ENCODE measurements at places on chromosomes 4 and X.

DNA sequence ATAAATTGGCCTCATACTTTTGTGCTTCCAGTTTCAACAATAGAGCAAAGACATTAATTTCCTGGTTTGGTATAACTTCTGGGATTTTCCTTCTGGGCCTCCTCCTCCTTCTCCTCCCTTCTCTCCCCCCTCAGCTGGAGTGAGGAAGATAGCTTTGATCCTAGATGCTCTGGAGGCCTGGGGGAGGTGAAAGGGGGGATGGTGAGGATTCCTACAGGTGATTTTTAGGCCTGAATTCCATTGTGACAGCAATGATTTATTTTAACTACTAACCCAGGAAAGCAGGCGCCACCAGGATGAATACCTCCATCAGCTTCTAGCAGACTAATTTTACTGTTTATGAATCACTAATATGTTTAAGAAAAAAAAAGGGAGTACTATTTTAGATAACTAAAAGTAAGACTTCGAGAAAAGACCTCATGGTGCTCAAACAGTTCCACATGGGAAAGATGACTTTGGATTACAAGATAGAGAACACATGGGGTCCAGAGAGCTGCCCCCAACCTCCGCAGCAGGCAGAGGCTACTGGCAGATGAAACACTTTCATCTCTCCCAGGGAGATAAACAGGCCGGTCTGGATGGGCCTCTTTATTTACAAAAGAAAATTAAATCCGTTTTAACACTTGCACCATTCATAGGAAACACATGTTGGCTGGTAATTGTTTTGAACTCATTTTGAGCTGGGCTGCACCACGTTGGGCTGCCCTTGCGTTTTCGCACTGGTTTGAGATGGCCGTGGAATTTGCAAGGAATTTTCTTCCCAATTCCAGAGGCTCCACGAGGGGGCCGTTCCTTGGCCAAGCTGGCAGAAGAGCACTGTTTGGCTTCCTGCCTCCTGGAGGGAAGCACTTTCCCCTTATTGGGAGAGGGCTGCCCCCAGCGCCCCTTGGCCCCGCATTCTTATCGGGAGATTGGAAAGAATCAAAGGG, 125.1 kb upstream of the STX18 start:
- DNase-seq = no peak

DNA sequence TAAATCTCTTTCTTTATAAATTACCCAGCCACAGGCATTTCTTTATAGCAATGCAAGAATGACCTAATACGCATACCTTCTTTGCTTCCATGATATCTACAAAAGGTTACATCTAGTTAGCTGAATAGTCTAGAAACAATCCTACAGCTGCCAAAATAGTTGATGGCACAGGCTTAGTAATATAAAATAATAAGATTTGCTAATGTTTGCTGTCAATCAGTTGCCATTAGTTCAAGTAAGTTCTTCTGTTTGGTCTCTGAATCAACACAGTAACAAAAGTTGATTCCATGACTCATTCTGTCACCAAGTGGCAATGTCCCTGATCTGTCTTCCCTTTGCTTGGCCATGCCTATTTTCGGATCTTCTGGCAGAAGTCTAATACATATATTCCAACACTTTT, 470.2 kb downstream of the SPRY1 start:
- DNase-seq = no peak

DNA sequence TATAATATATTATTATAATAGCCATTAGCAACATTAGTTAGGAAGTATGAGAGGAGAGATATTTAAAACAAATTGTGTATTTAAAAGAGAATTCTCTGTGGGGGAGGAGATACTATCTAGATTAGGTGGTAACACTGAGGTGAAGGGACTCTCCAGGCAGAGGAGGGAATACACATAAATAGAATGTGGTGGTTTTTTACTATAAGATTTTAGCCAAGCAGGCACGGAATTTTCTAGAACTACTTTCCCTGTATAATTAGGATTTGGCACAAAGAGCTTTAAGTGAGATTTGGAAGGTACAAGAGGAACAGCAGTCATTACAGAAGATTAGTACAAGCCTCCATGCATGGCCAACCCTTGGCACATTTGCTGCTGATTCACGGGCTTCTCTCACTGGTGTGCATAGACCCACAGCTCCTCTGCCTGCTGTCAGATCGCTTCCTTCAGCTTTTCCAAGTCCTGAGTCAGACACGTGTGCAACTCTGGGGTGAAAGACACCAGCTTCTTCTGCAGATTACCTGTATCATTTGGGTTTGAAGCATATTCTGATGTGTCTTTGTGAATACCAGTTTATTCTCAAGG, 685.5 kb downstream of the KCTD8 start:
- no peak for DNase-seq

GRCh38 chr4:10135260-10135659, 18.7 kb upstream of the WDR1 start:
- no peak for DNase-seq

DNA sequence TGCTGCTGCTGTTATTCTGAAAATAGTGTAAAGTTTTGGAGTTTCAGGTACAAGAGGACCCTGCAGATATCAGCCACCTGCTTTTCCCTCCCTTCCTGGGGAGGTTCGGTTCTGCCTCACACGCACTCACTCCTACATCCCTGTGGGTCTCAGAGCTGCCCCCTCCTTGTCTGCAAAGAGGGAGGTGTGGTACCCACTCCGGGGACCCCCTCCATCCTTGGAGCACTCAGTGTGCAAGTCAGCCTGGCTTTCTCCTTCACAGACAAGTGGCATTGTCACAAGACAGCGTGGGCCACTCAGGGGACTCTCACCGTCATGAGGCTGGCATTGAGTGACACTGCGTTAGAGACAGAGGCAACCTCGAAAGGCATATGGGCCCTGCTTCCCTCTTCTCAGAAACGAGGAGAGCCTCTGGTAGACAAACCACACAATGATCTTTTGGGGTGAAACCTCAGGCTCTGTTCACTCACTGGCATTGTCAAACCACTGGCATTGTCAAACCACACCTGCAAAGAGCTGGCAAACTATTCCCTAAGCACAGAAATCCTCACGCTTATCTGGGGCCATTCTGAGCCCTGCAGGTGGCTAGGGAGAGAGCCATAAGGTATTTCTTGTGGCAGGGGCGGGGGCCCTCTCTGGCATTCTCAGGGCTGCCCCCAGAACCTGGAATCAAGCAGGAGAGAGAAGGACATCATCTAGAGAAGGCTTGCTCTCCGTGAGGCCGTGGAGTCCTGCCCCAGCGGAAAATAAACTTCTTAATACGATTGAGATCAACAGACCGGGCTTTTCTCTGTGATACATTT, 285.0 kb downstream of the SHOX start:
- peak; percentile 9 for DNase-seq

DNA sequence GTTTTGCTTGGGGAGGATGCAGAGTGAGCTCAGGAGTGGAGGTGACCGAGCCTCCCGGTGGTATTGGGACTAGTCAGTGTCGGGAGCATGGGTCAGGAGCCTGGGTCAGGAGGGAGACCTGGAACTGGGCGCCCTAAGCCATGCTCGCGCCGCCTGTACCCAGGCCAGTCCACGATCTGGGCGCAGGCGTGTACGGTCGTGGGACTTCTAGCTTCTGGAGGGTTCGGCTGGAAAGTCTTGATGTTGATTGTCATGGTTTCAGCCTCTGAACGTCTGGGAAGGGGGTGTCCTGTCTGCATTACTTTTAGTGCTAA, 244 bp downstream of the EIF2S3 start:
- DNase-seq = no peak

DNA sequence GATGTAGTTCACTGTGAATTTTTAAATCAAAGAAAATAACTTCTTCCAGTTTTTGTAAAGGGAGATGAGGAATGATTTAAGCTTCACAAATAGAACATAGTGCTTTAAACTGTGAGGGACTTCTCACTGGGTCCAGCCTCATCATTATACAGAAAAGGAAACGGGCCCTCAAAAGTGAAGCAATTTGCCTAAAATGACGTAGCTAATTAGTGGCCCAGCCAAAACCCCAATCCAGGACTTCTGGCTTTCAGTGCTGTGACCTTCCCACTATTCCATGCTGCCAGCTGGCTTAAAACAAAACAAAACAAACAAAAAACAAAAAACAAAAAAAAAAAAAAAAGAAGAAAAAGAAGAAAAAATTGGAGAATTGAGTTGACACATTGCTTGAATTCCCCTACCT, 45.0 kb upstream of the STOX2 start:
- DNase-seq = no peak

GRCh38 chr4:154507156-154507555, 15.6 kb upstream of the DCHS2 start:
- DNase-seq = no peak

DNA sequence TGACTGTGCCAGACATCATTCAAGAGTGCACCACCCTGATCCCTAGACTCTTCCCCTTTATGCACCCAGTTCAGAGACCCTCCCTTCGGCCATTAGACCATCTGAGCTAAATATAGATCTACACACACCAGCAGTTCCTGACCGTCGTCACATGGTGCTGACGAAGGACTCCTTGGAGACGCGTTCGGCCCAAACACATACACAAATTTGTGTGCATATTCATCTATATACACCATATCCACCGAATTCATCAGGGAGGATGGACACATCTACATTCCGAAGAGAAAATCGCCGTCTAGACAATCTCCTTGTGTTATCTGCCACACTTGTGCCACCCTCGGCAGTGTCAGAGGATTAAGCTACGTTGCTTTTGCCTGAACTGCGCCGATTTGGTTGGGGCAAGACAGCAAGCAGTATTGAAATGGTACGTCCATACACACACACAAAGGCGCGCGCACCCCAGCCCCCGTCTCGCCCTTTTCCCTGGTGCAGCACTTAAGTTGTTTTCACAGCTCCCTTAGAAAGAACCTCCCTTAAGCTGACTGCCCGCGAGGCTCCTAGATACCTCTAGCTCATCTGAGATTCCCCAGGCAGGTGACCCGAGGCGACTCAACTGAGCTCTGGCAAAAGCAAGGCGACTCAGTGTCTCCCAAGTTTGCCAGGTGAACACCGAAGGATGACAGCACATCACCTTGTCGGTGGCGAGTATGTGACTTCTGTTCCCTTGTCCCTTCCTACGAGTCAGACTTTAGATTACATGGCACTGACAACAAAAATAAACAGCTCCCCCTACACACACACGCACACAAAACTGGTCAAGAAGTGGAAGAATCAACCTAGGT, 1.0 kb downstream of the RASGEF1B start:
- DNase-seq = peak; percentile 54

- no peak for DNase-seq
These were observed 67.0 kb downstream of the UCHL1 start for GRCh38 chr4:41323706-41324105.

DNA sequence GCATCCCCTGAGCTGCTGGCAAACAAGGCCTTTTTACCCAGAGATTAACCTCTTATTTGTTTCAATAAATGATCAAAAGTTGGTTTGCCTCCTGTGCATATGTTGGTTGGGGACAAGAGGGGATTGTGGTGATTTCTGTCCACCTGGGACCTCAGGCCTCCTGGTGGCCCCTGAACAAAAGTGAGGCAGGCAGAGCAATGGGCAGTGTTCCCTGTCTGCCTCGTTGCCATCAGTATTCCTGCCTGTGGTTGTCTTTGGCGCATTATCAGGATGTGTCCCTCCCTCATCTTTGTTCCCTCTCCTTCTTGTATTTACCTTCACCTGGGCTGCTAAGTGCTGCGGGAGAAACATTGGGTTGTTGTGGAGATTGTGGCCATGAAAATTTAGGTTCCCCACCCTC, 65.3 kb upstream of the DRD5 start:
- no peak for DNase-seq

- no peak for DNase-seq
These were observed 10.1 kb upstream of the MAP7D3 start for GRCh38 chrX:136261321-136261720.

DNA sequence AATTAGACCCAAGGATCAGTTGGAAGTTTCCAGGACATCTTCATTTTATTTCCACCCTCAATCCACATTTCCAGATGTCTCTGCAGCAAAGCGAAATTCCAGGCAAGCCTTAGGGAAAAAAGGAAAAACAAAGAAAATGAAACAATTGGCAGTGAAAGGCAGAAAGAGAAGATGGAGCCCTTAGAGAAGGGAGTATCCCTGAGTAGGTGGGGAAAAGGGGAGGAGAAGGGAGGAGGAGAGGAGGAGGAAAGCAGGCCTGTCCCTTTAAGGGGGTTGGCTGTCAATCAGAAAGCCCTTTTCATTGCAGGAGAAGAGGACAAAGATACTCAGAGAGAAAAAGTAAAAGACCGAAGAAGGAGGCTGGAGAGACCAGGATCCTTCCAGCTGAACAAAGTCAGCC, at the start of gene PLP1:
TSS of gene PLP1 (plus strand) at position 295 of the 400 bp plus-strand sequence. CDS start 156 bp downstream, outside the sequence.
- no peak for DNase-seq

DNA sequence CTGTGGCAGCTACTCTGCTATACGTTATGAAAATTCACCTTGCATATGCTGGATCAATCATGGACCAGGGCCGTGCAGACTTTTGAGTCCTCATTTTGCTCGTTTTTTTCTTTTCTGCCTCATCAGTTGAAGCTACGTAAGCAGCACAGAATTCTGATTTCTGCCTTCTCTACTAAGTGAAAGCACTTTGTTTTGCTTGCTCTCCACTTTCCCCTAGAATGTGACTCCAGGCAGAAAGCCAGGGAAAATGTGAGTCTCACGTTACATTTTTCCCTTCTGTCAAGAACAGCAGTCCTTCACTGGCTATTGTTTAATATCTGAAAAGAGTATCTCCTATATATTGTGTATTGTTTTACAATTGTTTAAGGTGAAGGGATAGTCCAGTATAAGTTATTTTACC, 1840.1 kb downstream of the PCDH7 start:
- no peak for DNase-seq

DNA sequence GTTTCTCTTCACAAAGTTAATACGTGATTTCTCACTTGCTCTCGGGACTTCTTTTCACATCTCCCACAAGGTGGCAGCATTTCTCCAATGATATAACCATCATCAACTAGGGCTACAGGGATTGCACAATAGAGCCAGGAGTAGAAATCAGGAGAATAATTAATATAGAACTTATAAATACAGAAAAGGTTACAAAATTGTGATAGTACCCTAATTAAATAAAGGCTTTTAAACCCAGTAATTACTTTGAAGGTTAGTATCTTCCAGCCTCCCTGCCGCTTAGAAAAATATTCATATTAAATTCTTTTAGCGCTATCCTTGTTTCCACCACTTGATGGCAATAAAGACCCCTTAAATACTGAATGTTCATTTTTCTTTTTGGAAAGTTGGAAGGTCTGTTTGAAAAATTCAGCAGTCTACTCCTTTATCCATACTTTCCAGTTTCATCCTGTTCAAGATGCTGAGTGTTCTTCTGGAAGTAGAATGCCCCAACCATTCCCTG, 65.8 kb downstream of the RASGEF1B start:
- peak; percentile 27 for DNase-seq

DNA sequence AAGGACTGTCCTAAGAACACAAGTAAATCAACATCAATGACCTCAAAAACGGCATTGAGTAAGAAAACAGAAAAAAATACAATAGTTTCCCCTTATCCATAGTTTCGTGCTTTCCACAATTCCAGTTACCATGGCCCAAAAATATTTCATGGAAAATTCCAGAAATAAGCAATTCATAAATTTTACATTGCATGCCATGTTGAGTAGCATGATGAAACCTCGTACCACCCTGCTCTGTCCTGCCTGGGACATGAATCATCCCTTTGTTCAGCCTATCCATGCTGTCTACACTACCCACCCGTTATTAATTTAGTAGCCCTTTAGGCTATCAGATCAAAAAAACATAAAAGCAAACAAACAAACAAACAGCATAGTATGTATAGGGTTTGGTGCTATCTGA, 51.1 kb downstream of the KLF3 start:
- no peak for DNase-seq

Measured in stimulated activated CD4-positive, alpha-beta T cell treated with anti-CD3 and anti-CD28 coated beads, Interleukin-15, amount 100 ng/mL, for 24 hours (primary cell).